ENCODE measurements at places on chromosomes 13 and 19.
A peak's percentile ranks its signal among the peaks of the same experiment; 100 is the strongest.

- DNase-seq: no peak
These were observed 2.3 kb downstream of the UPF1 start for GRCh38 chr19:18833849-18834643.

DNA sequence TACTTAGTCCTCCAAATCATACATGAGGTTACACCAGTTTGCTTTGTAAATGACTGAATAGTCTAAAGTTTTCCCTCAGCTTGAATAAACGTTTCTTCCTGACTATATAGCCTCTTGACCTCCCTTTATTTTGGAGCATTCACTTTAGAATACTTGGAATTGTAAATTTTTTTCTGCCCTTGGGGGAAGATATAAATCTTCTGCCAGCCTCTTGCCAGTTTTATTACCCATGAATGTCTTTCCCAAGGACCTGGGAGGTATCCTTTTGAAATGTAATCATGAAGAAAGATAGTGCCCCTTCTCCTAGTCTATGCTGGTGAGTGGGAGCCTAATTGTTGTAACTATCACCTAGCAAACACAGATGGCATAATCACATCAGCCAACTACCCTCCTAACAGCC is 2033.9 kb upstream of the PCDH20 start:
- peak; percentile 4 for DNase-seq

GRCh38 chr19:56146904-56147303 is 5.8 kb downstream of the ZNF444 start:
- no peak for DNase-seq

- no peak for DNase-seq
These were observed 10.1 kb upstream of the CD22 start for GRCh38 chr19:35318679-35319448.

- no peak for DNase-seq
These were observed 44.6 kb downstream of the DLEU7 start for GRCh38 chr13:50798923-50799322.

GRCh38 chr13:33394294-33394932 is 108.9 kb upstream of the STARD13 start:
- DNase-seq: peak; percentile 4

DNA sequence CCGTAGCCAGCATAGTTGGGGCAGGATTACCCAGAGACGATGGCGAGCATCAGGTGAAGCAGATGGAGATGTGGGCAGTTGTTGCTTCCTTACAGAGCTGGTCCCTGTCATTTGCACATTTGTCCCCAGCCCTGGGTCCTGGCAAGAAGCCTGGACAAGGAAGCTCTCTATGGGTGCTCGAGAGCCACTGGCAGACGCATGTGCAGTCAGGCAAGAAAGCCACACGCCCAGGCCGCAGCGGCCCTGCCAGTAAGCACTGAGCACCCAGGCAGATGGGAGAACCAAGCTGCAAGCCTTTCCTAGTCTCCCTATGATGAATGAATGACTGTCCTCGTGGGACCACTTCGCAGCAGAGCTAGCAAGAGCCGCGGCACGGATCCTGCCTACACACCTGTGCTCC is 182.8 kb downstream of the FOXO1 start:
- no peak for DNase-seq

DNA sequence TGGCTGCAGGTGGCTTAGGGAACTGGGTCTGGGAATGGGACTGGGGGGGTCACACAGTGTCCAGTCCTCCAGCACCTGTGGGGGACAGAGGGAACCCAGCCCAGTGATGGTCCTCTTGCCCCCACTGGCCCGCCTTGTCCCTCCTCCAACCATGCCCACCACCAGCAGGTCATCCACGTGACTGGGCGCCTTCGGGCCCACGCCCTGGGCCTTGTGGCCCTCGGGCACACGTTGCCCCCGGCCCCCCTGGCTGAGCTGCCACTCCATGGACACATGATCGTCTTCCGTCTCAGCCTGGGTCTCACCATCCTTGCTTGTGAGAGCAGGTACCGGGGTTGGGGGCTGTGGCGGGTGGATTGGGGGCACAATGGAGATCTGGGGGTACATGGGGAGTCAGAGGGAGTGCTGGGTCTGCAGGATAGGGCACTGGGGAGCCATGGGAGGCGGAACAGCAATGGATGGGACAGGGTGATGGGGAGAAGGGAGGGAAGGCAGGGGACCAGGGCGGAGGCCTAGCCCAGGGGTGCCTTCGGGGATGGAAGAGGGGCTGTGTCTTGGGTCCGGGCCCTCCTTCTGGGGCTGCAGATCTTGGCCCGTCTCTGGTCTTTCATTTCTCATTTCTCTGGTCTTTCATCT is 9.1 kb downstream of the TMEM160 start:
- DNase-seq: no peak

GRCh38 chr13:66965181-66965580 is 265.0 kb downstream of the PCDH9 start:
- no peak for DNase-seq

DNA sequence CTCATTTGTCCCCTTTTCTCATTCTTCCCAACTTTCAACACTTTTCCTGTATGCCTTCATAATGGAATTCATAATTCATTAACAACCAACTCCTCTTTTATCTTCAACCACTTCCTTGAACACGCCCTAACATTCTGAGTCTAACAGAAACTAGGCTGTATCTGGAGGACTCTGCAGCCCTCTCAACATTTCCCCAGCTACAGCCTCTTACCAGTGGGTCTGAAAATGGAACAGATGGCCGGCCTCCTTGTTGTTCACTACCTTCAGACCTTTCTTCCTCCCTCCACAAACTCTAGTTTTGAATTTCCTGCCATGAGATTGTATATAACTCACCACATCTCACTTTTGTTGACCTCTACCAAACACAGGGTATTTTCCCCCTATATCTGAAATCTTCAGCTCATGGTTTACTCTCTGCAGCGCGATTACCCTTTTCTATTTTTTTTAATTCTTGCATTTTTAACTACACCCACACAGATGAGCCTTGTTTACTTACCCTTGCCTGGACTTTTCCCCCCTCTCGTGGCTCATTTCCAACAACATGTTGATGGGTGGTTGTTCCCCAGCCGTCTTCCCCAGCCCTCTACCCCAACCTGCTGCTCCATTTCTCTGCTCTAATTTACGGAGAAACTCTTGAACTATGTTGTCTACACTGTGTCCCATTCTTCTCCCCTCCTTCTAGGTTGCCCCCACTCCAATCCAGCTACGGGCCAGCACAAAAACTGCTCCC is 846 bp downstream of the ZNF790 start:
- DNase-seq: no peak

GRCh38 chr19:30562981-30563380 is 190.8 kb downstream of the ZNF536 start:
- no peak for DNase-seq

GRCh38 chr19:32358321-32358720 is 12.9 kb downstream of the ZNF507 start:
- no peak for DNase-seq

- no peak for DNase-seq
These were observed 8.7 kb downstream of the CD177 start for GRCh38 chr19:43362179-43362578.

DNA sequence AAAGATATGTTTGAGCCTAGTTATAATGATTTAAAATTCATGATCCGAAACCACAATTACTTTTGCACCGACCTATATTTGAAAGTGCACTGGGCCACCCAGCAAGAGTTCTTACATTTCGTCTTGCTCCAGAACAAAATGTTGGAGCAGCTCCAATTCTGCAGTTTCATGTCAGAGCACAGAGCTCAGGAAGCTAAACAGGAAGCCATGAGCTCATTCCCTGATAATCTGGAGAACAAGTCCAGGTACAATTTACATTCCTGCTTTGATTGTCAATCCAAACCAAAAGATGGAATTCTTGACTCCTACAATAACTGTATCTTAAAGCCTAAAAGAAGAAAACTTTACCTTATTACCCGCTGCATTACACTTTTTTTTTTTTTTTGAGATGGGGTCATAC is 131.8 kb downstream of the KCTD12 start:
- DNase-seq: no peak

DNA sequence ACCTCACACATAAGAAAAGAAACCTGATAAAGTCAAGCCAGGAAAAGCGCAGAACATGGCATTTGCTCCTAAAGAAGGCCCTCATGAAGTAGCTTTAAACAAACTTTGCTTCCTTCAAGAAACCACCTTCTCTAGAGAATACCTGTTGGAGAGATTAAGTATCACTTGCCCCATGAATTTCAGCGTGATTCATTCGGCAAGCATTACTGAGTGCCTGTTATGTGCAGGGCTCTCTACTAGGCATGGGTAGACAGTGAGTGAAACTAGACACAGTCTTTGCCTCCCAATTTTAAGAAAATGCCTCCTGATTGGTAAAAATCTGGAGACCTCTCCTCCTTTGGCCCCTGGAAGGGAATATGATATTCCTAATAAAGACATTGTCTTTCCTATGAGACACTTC is 475.8 kb upstream of the NBEA start:
- DNase-seq: no peak

DNA sequence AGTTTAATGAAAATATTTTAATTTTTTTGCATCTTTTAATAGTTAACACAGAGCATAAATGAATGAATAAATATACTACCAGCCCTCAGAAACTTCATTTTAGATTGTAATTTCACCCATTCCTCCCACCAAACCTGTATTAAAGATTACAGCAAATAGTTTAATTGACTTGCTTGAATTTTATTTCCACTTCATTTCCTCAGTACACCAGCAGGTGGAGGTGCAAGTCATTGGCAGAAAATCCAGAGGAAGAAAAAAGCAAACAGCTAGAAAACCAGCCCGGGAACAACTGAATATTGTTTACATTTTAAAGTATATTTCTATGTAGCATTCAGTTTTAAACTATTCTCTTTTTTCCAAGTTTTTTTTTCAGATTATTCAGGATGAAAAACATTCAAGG is 177.8 kb downstream of the OLFM4 start:
- DNase-seq: no peak

DNA sequence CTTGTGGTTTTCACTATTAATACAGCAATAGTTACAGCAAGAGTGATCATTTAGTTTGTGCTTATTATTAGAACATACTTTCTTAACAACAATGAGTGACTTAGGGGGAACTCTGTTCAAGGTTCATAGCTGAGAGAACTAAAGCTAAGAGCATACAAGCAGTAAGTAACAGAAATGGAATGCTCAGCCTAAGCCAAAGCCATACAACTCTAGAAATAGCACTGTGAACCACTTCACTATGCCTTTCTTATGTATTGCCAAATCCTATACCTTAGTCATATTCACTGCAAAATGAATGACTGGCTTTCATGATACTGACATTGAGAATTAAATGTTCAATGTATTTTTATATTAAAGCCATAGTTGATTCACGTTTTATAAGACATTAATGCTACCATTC is 599.7 kb upstream of the SLITRK1 start:
- DNase-seq: no peak

DNA sequence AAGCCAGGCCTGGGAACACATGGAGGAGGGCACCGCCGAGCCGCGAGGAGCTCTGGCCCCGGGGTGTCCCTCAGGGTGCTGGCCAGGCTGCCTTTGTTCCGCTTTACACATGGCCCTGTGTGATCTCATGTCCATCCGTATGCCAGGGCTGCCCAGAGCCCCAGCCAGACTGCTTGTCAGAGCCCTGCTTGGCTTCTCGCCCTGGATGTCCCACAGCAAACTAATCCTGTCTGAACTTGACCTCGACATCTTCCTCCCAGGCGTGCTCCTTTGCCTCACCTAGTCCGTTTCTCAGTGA is 14.3 kb downstream of the BCKDHA start:
- no peak for DNase-seq

DNA sequence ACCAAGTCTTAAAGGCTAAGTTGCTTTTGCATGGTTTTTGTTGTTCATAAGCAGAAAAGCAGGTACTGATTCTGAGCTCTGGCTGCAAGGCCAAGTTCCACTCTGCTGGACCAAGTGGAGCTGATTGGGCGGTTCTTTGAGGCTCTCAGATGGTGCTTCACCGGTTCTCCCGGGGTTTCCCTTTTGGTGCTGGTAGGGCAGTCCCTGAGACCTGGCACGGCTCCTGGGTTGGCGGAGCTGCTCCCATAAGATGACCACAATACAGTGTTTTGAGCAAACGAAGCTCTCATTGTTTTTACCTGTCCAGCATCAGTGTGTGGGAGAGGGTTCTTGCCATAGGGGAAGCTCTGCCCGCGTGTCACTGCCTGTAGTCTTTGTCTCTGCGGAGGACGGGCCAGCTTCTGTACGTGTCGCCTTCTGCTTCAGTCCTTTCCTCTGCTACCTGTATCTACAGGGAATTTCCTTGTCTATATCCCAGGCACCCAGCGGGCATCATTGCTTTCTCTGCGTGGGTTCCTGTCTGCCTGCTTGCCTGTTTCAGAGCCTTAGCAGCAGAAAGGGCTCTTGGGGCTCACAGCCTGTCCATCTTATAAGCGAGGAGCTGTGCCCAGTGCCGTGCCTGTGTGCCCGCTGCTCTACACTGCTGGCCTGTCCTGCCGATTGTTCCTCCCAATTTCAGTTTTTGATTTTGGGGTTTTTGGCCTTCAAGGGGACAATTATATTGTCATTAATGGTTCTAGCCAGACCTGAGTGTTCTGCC is 2.3 kb downstream of the U2AF2 start:
- no peak for DNase-seq

DNA sequence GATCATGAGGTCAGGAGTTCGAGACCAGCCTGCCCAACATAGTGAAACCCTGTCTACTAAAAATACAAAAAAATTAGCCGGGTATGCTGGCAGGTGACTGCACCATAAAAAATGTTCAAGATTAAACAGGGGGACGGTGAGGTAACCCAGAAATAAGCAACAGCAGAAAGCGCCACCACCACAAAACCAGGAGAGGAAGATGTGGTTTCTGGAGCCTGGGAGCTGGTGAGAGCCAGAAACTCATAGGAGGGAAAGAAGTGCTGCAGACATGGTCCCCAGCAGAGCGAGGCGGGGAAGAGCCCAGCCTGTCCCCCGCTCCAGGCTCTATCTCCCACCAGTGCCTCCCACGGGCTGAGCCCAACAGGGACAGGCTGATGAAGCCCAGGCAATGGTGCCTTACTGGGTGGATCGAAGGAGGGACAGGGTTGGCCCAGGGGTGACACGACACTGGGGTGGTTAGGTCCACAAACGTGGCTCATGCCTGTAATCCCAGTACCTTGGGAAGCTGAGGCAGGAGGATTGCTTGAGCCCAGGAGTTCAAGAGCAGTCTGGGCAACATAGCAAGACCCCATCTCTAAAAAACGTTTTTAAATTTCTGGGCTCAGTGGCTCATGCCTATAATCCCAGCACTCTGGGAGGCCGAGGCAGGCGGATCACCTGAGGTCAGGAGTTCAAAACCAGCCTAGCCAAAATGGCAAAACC is 19.0 kb downstream of the SPC24 start:
- no peak for DNase-seq

- no peak for DNase-seq
These were observed 13.3 kb downstream of the CD70 start for GRCh38 chr19:6577476-6578125.

- no peak for DNase-seq
These were observed 253.8 kb downstream of the KLF12 start for GRCh38 chr13:73880365-73880764.
